ENCODE measurements at places on chromosomes 5 and 9.

- DNase-seq: no peak
Measured at GRCh38 chr5:180289433-180289832, 2.5 kb downstream of the MAPK9 start.

DNA sequence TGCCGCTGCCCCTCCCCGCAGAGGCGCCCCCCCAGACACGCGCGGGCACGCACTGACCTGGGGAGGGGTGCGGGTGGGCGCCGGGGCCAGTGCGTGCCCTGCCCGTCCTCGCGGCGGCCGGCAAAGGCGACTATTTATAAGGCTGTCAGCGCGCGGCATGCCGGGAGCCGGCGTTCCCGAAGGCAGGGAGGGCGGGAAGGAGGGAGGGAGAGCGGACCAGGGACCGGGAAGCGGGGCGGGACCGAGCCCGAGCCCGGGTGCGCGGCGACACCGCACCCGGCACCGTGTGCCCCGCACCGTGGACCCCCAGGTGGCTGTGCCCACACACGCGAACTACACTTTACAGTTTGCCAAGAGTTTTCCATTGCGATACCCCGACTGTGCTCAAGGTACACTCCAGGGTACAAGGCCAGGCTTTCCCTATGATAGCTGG is at the start of gene AK1:
Gene AK1 (minus strand): TSS at position 110 of the 433 bp plus-strand sequence. CDS start 3,058 bp downstream, outside the sequence.
- no peak for DNase-seq

DNA sequence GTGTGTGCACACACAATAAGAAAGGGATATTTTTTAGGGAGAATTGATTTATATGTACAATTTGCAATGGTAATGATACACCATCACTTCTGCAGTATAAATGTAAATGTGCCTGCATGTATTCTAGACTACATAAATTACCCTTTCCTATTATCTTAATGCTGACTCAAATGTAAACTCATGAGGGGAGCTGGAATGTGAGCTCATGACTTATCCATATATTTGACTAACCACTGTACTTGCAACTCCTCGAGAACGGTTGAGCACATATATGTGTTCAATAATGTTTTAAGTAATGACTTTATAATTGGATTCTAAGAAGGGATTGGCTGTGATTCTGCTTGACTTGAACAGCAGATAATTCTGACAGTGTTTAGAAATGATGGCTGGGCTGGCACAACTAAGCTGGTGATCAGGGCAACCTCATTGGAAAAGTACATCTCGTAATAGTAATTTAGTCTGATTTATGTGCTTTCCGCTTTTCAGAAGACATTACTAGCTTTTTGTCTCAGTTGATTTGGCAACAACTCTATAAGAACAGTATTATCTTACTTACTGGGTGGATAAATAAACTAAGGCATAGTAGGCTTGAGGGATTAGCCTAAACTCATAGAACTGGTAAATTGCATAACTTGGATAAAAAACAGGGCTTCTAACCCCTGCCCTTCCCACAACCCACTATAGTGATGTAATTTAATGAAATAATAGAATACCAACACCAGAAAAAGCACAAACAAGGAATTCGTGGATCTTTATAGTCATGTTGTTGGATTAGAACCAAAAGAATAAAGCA is 130.2 kb upstream of the SPEF2 start:
- no peak for DNase-seq

DNA sequence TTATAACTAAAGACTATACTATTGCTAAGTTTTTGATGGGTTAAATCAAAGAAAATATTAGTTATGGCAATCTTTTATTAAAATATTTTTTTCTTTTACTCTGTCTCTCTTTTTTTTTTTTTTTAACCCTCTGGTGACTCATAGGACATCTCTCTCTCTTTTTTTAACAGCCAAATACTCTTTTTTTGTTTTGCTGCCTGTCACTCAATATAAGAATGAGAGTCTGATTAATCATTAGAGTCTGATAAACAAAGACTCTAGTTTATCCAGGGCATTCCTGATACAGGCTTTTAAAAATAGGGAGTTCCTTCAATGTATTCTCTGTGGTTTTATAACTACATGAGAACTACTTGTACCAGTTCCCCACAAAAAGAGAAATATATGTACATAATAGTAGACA is 77.3 kb downstream of the SLC38A9 start:
- DNase-seq: no peak

DNA sequence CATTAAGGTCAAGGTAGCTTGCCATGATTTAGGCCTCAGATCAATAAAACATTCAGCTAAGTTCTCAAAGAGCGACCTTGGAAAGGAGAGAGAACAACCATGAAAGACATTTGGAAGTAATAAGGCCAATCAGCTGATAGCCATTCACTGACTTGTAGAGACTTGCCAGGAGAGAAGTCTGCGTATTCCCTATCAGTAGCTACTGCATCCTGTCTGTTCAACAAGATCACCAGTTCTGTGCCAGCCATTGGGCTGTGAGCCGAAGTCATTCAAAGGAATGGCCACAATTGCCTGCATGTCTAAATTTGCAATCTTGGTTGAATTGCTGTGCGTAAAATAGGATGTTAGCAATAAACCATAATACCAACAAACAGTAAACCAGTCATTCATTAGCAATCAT is 219.8 kb downstream of the FBXL7 start:
- DNase-seq: no peak

- DNase-seq: no peak
Measured at GRCh38 chr5:33701951-33702350, 189.8 kb downstream of the ADAMTS12 start.

DNA sequence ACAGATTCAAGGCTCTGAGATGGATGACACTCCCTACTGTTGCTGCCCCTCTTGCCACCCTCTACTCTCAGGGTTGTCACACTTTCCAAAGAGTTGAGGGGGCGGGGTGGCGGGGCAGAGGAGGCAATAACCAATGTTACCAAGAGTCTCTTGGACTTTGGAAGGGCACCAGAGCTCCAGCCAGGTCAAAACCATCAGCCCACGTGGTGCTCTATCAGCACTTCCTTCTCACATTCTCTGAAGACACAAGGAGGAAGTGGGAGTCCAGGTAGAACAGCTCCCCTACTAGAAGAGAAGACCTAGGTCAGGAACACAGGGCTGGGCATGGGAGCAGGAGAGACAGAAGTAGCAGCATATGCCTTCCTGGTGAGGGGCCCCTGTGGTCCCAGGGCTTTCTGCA is 33.0 kb upstream of the PIK3R1 start:
- no peak for DNase-seq

GRCh38 chr9:91307279-91307678 is 54.4 kb downstream of the AUH start:
- no peak for DNase-seq

DNA sequence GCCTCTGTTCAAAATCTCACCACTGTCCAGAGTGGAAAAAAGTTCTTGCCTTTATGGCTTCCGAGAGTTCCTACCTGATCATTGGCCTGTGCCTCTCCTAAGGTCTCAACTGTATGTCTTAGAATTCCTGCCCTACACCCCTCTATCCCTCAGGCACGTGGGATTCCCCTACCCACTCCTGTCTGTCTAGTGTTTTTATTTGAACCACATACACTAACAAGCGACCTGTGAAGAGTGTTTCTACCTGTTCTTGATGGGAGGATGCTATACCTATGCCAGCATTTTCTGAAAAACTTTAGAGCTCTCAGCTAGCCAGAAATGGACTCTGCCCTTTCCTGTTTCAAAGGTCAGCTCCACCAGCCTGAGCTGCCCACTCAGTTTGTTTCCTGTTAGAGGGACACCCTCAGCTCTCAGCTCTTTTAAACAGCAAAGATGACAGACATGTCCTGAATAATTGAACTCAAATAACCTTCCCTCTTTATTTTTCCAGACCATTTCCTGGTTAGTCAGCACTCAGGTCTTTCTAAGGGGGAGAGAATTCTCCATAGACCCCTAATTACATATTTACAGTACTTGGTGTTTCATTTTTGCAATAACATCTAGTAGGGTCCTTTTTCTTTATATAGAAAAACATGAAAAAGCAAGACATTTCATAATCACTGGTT is 214.8 kb downstream of the AOPEP start:
- DNase-seq: no peak

DNA sequence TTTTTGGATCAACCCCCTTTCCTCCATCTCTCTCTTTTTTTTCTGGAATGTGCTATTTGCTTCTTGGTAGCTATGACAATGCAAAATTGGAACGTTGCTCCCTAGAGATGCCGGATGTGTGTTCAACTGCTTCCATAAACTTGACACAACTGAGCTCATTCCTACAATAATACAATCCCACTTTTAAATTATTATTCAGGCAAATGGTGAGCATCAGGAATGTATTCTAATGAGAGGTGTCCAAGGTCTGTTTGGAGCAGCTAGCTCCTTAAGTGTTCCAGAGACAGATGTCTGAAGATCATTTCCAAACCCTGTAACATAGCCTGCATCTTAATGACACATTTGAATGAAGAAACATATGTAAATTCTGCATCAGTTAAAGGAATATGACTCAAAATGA is 518.4 kb downstream of the TAF11L14 start:
- no peak for DNase-seq

- no peak for DNase-seq
Measured at GRCh38 chr5:172251419-172251818, 32.1 kb downstream of the UBTD2 start.

Data from bone marrow (tissue), 2 donors.